Mesothelial cell of epicardium (in vitro differentiated cells): ENCODE measurements at places on chromosomes 3 and 15.

- H3K4me1 ChIP-seq, result peaks cover 19% of the 10 kb centered on the region
- no peaks in the 10 kb centered on the region for H3K27me3 ChIP-seq
- H3K27ac ChIP-seq, result no peak overlapping the region
- H3K36me3 ChIP-seq, result no peaks in the 10 kb centered on the region
These were observed 166.1 kb downstream of the SSR3 start for GRCh38 chr3:156388497-156389448.

DNA sequence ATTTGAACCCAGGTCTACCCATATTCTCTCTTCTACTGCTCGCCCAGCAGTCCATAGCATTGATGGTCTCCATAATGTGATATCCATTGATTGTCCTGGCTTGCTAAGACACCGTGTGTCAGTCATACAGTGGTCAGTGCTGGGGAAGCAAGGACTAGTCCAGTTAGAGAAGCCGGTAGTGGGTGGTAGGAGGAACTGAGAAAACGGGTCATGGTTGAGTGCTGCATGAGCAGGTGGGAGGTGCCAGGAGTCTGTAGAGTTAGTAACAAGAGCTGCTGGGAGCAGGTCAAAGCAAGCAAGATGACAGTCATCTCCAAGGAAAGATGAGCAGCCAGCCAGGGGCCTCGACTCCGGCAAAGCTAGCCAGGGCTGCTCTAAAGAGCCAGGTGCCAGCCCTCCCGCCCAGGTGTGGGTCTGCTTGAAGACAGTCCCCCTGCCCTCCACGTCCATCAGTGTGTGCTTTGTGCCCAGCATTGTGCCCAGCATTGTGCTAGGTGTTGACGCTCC is 29.5 kb upstream of the USP3 start:
- DNase-seq, result no peak
- no peak overlapping the region for H3K4me3 ChIP-seq
- H3K4me1 ChIP-seq, result peaks cover 11% of the 10 kb centered on the region
- H3K27me3 ChIP-seq, result peaks cover 2% of the 10 kb centered on the region
- no peaks in the 10 kb centered on the region for H3K36me3 ChIP-seq

- H3K27ac ChIP-seq, result no peak overlapping the region
- DNase-seq, result no peak
- H3K4me1 ChIP-seq, result no peaks in the 10 kb centered on the region
- H3K27me3 ChIP-seq, result peaks cover 19% of the 10 kb centered on the region
- no peak overlapping the region for H3K4me3 ChIP-seq
These were observed 50.1 kb downstream of the HCN4 start for GRCh38 chr15:73318463-73319351.

DNA sequence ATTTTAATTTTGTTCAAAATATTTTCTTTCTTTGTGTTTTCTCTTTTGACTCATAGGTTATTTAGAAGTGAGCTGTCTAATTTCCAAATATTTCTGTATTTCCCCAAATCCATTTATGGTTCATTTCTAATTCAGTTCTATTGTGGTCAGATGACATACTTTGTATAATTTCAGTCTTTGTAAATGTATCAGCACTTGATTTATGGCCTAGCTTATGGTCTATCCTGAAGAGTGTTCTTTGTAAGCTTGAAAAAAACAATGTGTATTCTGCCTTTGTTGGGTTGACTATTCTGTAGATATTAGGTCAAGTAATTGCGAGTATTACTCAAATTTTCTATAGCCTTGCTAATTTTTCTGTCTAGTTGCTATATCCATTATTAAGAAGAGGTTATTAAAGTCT is 311.2 kb downstream of the OCA2 start:
- no peaks in the 10 kb centered on the region for H3K36me3 ChIP-seq
- H3K27me3 ChIP-seq, result peaks cover 2% of the 10 kb centered on the region
- peaks cover 5% of the 10 kb centered on the region for H3K4me1 ChIP-seq
- no peak for DNase-seq
- no peak overlapping the region for H3K4me3 ChIP-seq

DNA sequence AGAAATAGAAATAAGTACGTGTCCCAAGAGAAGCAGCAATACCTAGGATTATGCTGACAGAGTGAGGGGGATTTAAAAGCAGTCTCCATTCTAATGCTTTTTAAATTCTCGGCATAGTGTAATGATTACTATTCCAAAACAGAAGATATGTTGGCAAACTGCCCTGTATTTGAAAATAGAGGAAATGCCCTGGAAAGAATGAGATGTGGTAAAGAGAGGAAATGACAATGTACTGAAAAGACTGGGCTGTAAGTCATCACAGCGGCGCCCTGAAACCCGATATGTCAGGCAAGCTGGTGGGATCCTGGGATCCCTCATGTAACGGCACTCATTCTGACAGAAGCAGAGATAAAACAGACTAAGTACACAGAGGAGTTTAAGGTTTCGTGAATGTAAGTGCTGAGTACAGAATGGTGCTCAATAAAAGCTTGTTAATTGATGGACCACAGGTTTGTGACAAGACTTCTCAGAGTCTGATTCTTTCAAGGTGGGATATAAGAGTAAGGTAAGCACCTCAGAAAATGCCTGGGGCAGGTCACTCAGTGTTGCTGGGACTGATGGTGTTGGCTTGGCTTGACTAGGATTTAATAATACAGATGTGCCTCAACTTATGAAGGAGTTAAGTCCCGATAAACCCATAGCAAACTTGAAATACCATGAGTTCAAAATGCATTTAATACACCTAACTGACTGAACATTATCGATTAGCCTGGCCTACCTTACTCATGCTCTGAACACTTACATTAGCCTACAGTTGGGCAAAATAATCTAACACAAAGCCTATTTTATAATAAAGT is 91.4 kb downstream of the NFKBIZ start:
- peak; percentile 38 for DNase-seq
- H3K36me3 ChIP-seq, result no peaks in the 10 kb centered on the region
- no peak overlapping the region for H3K4me3 ChIP-seq
- H3K27ac ChIP-seq, result no peak overlapping the region
- no peaks in the 10 kb centered on the region for H3K27me3 ChIP-seq
